ENCODE measurements at places on chromosomes 1 and 21.
A peak's percentile ranks its signal among the peaks of the same experiment; 100 is the strongest.

DNA sequence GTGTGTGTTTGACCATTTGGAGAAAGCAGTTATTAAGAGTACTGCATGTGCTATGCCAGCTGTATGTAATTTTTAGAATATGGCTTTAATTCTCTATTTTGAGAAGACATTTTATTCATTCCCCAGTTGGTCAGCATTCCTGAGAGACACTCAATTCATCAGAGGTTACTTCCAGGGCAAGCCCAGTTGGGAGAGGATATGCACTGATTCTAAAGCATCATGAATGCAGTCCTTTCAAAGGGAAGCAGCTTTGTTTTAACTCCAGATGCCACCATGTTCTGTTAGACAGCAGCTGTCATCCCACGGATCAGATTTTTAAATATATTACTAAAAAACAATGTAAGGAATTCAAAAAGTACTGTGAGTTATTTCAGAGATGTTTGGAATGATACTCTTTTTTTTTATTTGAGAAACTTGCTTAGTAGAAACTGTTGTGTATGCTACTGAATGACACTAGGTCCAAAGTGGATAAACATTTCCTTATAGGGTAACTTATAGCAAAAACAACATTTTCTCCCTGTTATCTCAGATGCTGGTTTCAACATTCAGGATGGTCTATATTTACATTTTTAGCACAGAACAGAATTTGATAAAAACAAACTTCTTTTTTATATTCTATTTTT, 149.5 kb upstream of the B3GALT2 start:
- DNase-seq, result no peak

DNA sequence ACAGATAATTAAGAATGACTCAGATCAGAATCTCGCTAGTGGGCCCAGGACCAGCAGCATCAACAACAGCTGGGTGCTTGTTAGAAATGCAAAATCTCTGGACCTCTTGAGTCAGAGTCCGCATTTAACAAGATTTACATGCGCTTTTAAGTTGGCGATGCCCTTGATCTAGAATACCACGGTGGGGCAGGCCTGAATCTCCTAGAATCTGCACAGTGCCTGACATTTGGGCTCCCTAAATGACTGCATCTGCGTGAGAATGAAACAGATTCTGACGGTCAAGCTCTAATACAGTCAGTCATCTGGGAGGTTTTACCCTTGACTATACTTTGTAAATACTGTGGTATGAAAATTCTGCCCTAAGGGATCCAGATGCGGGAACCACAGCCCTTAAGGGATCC, 17.2 kb upstream of the RAB29 start:
- no peak for DNase-seq

GRCh38 chr1:221040101-221040500, 160.9 kb downstream of the HLX start:
- DNase-seq, result no peak

DNA sequence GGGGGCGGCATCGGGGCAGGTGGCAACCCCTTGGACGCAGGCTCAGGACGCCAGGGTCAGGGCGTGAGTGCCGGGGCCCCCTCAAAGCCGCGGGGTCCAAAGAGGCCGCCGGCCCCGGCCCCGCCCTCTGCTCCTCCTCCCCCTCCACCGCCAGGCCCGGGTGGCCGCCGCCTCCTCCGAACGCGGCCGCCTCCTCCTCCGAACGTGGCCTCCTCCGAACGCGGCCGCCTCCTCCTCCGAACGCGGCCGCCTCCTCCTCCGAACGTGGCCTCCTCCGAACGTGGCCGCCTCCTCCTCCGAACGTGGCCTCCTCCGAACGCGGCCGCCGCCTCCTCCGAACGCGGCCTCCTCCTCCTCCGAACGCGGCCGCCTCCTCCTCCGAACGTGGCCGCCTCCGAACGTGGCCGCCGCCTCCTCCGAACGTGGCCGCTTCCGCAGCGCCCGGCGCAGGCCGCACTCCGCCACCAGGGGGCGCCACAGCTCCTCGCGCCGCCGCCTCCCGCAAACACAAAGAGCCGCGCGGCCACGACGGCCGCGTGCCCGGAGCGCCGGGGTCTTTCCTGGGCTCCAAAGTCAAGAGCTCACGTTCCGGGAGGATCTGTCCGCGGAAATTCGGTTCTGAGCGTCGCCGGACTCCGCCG, 19.3 kb upstream of the SAMD11 start:
- peak; percentile 92 for DNase-seq

DNA sequence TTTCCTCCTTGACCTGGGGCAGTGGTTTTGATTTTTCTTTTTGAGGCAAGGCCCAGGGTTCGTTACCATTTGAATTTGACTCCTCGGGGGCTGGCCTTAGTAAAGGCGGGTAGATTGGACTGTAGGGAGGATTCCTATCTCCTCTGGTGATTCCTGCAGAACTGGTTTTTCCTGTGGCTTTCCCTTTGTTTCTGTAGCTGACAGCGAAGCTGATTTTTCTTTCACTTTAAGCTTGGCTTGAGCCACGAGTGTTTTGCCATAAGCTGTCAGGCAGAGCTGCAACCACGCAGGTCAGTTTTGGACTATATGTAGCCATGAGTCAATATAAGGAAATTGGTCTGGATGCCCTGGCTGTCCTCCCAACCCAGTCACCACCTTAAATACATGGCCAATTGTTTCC, 28.7 kb upstream of the KCNJ15 start:
- DNase-seq, result no peak

GRCh38 chr1:234400773-234401172, 27.5 kb downstream of the COA6 start:
- DNase-seq, result no peak

DNA sequence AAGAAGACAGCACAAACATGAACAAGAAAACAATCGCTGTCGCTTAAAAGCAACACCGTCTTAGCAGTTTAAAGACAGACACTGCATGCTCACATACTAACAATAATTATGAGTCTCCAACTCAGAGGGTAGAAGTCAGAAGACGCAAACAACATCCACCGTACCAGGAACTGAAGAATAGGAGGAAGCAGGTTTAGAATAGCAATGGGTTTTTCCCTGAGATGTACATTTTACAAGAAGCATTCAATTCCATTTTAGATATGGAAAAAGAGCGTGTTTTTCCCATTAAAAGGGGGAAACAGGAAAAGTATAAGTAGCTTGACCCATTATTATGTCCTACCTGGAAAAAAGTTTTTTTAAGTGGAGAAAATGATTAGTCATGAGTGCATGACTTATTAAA, 34.5 kb upstream of the KCNE1 start:
- no peak for DNase-seq

DNA sequence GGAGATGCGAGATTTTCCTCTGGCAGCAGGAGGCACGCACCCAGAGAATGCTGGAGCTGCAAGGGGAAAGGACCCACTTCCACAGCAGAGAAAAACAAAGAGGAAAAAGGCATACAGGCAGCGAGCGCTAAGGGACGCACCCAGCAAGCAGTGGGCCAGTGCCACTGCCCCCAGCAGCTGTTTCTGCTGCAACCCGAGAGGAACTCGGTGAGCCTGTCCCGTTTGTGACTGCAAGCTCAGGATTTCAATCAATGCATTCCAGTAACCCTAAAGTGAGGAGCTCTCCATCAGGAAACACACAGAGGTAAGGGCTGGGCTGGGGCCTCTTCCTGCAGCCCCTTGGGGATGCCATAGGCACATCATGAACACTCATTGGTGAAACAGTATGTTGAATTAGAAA, 58.7 kb downstream of the ACP6 start:
- DNase-seq, result no peak

DNA sequence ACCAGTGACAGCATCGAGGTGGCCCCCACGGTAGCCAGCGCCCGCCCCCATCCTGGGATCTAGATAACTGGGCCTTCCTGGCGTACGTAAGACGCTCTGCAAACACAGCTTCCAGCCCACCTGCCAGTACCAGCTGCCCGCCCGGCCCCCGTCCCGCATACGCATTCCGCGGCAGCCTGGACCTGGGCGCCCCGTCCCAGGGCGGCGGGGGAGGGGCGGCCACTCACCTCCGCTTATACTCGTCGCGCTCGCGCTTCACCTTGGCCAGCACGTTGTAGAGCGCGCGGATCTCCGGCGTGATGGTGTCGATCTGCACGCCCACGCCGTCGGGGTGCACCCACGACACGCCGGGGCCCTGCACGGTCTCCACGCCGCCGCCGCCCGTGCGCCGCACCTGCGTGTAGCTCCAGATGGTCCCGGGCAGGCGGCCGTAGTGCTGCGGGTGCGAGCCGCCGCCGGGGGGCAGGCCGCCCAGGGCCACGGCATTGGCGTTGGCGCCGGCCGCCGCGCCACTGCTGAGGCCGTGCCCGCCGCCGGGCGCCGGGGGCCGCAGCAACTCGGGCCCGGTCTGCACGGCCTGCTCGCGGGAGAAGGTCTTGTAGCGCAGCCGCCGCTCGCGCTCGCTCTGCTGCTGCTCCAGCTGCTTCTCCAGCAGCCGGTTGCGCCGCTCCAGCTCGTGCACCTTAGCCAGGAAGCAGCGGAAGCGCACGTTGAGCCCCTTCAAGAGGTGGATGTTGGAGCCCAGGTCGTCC, 859 bp downstream of the IFFO2 start:
- DNase-seq, result peak; percentile 45

- no peak for DNase-seq
Observed at GRCh38 chr1:30446508-30446907, 276.9 kb downstream of the MATN1 start.

DNA sequence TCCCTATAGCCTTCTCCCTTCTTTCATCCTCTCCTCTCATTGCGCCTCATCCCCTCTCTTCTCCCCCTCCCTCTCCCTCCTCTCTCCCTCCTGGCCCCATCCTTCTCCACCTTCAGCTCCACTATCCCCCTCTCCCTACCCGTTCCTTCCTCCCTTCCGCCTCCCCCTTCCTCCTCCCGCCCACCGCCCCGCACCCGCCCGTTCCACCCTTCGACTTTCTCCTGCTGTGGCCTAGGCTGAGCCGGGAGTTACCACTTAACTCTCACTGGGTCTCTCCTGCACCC, 1.6 kb downstream of the NPR1 start:
- DNase-seq, result no peak

GRCh38 chr1:34404804-34405203, 228.1 kb downstream of the C1orf94 start:
- no peak for DNase-seq

- peak; percentile 77 for DNase-seq
Observed at GRCh38 chr1:226738421-226738994, 574 bp downstream of the ITPKB start.

GRCh38 chr1:44103270-44104131, 15.1 kb upstream of the KLF17 start:
- no peak for DNase-seq

Measured in stimulated activated effector memory CD8-positive, alpha-beta T cell treated with anti-CD3 and anti-CD28 coated beads, Interleukin-12 subunit alpha, Interleukin-12 subunit beta, amount 100 ng/mL, for 72 hours (primary cell).